ENCODE measurements at places on chromosomes 1 and 21.

DNA sequence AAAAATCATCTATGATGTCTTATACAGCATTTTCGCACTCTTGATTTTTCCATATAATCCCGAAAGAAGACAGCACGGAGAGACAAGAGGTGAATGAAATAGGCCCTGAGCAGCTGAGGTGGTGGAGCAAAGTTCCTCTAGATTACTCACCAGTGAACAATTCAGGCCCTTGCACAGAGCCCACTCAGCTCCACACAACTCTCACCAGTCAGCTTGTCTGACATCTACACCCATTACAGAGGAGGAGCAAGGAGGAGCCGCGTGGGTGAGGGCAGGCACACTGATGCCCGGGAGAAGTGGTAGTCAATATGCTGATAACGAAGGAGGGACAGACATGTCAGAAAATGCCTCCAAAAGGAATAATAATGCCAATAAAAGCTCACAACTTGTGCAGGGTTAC is 59.9 kb downstream of the DNM3 start:
- DNase-seq: peak; percentile 15

DNA sequence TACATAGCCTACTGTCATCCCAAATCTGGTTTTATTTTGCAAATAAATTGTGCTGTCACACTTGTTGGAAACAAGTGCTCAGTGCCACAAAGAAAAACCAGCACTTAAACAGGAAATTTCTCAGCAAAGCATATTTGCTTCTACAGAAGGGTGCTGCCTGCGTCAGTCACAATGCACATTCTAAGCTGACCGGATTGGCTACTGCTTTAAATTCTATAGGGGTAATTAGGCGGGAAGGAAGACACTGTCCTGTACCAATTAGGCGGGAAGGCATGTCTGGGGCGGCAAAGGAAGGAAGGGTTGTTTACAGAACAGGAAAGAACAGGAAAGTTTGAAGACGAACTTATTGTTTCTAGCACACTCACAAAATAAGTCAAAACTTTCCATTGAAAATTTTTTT is 2.8 kb downstream of the IFI16 start:
- peak; percentile 96 for DNase-seq

GRCh38 chr1:106960412-106960811 is 96.1 kb upstream of the PRMT6 start:
- no peak for DNase-seq

DNA sequence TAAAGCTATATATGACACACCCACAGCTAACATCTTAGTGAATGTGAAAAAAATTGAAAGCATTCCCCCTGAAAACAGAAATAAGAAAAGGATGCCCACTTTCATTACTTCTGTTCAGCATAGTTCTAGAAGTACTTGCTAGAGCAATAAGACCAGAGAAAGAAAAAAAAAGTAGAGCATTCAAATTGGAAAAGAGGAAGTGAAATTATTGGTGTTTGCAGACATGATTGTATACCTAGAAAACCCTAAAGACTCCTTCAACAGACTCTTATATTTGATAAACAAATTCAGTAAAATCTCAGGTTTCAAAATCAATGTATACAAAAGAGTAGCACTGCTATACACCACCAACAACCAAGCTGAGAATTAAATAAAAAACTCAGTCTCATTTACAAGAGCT is 1461.0 kb downstream of the AMY1C start:
- DNase-seq: no peak

- no peak for DNase-seq
Measured at GRCh38 chr1:93708734-93709481, 27.3 kb upstream of the BCAR3 start.

- peak; percentile 67 for DNase-seq
Measured at GRCh38 chr1:85884372-85885035, 176.3 kb upstream of the ZNHIT6 start.

- DNase-seq: no peak
Measured at GRCh38 chr1:10529765-10530164, 55.0 kb downstream of the PEX14 start.

- DNase-seq: no peak
Measured at GRCh38 chr1:33828654-33829053, 35.2 kb upstream of the HMGB4 start.

- DNase-seq: no peak
Measured at GRCh38 chr1:89557445-89557825, 32.8 kb downstream of the LRRC8B start.

- DNase-seq: no peak
Measured at GRCh38 chr1:64033667-64034220, 169.7 kb upstream of the UBE2U start.

Measured in RKO (cell line).